Purkinje cell (primary cell): ENCODE measurements at places on chromosomes 5 and 9. TPM values are rescaled to one million over a fixed set of nuclear protein-coding genes. Genes with fewer than 3 reads are reported as not detected.

AK1 gene
- 86.9 and 113 TPM in 2 replicates for polyA plus RNA-seq

GM2A gene
- 5.9 and 7.0 TPM in 2 replicates for polyA plus RNA-seq

ANKRD31 gene
- 0.32 and 0.42 TPM in 2 replicates for polyA plus RNA-seq

SMC2 gene
- 46.0 and 47.7 TPM in 2 replicates for polyA plus RNA-seq

LHX2 gene
- polyA plus RNA-seq = 3.3 TPM in 1 of 2 replicates, not detected in the other

IFNA1 gene
- not detected in 2 replicates for polyA plus RNA-seq

PAPPA gene
- 0.29 and 1.4 TPM in 2 replicates for polyA plus RNA-seq

EFNA5 gene
- polyA plus RNA-seq = 28.3 and 33.8 TPM in 2 replicates

STARD4 gene
- polyA plus RNA-seq = 640 and 692 TPM in 2 replicates

UNC5A gene
- 1.3 TPM in 1 of 2 replicates, not detected in the other for polyA plus RNA-seq

FOXI1 gene
- not detected in 2 replicates for polyA plus RNA-seq

SCGB3A2 gene
- not detected in 2 replicates for polyA plus RNA-seq

SARDH gene
- polyA plus RNA-seq = 1.4 TPM in 1 of 2 replicates, not detected in the other

PCDHA1 gene
- 5.3 and 10.1 TPM in 2 replicates for polyA plus RNA-seq

CCDC192 gene
- polyA plus RNA-seq = not detected in 2 replicates

CCL27 gene
- 0.66 TPM in 1 of 2 replicates, not detected in the other for polyA plus RNA-seq

PMPCA gene
- 7.9 and 11.1 TPM in 2 replicates for polyA plus RNA-seq

FBP2 gene
- not detected in 2 replicates for polyA plus RNA-seq

LRRTM2 gene
- 1.0 and 9.1 TPM in 2 replicates for polyA plus RNA-seq

SPINK7 gene
- polyA plus RNA-seq = not detected in 2 replicates

IFNK gene
- not detected in 2 replicates for polyA plus RNA-seq

EQTN gene
- polyA plus RNA-seq = 10.0 and 15.1 TPM in 2 replicates

N4BP3 gene
- 0.43 and 0.79 TPM in 2 replicates for polyA plus RNA-seq

GLRA1 gene
- 0.35 TPM in 1 of 2 replicates, not detected in the other for polyA plus RNA-seq

REXO4 gene
- 4.1 TPM in 2 replicates for polyA plus RNA-seq

FOXD4L4 gene
- not detected in 2 replicates for polyA plus RNA-seq

EPB41L4A gene
- polyA plus RNA-seq = 0.22 and 0.92 TPM in 2 replicates

BTNL3 gene
- not detected in 2 replicates for polyA plus RNA-seq

GNAQ gene
- polyA plus RNA-seq = 312 and 391 TPM in 2 replicates

CCNJL gene
- polyA plus RNA-seq = 0.36 and 0.77 TPM in 2 replicates
